Effector CD4-positive, alpha-beta T cell (primary cell): ENCODE measurements at places on chromosomes 2 and 18.

GRCh38 chr2:1702186-1702565 is 42.1 kb downstream of the PXDN start:
- DNase-seq = no peak

DNA sequence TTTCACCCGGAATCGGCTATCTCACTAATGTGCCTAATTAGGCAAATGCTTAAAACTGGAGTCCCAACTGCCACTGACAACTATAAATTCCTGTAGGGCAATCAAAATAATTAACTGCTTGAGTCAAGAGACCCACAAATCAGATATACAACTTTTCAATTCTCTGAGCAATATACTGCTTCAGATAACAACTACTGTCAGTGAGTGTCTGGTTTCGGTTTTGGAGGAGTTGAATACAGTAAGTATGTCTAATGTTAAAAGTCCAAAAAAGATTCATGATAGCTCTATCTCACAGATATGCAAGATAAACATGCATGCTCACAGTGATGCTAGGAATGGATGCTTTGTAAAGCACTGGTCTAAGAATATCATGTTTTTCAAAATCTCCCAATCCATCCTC is 283.3 kb downstream of the NRXN1 start:
- DNase-seq = no peak

DNA sequence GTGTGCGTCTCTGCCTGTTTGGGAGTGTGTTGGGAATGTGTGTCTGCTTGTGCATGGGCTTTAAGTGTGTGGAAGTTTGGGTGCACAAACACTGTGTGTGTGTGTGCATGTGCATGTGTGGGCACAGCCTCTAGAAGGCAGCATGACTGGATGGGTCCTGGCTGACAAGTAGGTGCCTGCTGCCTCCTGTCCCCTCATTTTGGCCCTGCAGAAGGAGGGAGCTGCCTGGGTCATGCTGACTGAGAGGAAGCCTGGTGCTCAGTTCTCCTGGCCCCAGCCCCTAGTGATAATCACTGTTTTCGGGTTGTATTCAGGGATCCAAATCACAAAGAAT is 34.1 kb downstream of the GLI2 start:
- no peak for DNase-seq

DNA sequence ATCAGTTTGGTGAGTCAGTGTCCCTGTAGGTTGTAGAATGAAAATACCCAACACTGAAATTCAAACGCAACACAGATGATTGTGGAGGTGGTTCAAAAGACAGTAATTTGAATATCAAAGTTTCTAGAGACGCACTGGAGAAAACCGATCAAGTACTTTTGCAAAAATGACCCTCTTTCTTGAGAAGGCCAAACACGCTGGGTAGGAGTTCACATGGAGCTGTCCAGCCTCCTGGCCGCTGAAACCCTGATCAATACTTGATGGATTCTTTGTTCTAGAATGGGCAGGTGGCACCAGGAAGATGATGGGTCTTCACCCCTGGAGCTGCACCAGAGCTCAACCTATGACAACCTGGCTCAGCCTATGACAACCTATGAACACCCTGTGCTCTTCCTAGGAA is 39.7 kb upstream of the UBE2F start:
- no peak for DNase-seq

GRCh38 chr2:196080526-196080925 is 11.9 kb upstream of the DNAH7 start:
- no peak for DNase-seq

- no peak for DNase-seq
Measured at GRCh38 chr2:55134316-55134706, 84.1 kb upstream of the RTN4 start.

- no peak for DNase-seq
Measured at GRCh38 chr2:241726459-241726858, 8.0 kb upstream of the D2HGDH start.

DNA sequence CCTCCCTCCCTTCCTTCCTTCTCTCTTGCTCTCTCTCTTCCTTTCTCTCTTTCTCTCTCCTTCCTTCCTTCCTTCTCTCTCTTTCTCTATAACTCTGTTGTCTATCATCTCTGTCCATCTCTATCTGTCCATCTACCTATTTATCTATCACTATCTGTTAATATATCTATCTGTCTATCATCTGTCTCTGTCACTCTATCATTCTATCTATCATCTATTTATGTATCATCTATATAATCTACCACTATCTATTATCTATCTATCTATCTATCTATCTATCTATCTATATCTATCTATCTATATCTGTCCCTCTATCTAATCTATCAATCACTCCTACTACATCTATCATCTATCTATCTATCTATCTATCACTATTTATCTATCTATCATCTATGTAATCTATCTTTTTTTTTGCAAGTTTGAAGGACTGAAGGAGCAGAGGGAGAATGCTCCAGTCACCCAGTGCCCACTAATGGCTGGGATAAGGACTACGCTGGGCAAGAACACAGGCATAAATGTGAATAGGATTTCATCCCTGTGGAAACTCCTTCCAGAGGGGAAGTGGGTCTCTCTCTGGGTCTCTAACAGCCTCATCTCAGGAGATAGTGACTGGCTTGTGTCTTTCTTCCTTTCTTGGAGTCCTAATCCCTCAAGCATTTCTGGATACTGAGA is 427.0 kb downstream of the LPIN1 start:
- DNase-seq = no peak
